ENCODE measurements at places on chromosomes 11 and 22. TPM values are rescaled to one million over a fixed set of nuclear protein-coding genes. Genes with fewer than 3 reads are reported as not detected.

- DNase-seq, result no peak
Observed at GRCh38 chr11:7251487-7251835, 243 bp upstream of the SYT9 start.

- DNase-seq, result no peak
Observed at GRCh38 chr22:40020956-40021355, 26.2 kb downstream of the FAM83F start.

DNA sequence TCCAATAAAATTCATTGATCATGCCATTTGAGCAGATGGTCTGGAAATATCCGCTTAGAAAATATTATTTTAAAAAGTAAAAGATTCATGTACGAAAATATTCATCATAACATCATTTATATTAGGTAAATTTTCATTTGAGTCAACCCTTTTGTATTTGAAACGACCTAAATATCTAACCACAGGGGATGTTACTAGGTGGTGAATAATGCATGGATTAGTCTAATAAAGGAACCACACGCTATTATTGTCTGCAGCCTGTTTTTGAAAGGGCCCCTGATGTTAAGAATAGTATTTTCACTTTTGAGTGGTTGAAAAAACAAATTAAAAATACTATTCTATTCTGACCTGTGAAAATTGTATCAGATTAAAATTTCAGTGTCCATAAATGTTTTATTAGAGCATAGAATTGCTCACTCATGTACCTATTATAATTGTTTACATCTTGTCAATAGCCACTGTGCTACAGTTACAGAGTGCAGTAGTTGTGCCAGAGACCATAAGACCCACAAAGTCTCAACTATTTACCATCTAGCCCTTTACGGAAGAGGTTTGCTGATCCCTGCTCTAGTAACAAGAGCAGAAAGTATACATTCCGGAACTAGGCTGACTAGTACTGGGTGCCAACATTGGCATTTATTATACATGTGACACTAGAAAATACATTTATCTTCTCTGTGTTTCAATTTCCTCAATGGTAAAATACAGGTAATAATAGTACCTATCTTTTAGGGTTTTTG lies 176.1 kb downstream of the LRRC4C start:
- no peak for DNase-seq

The OR51B6 gene
- not detected for total RNA-seq

- DNase-seq, result no peak
Observed at GRCh38 chr11:127649958-127650357, 649.4 kb upstream of the KIRREL3 start.

GRCh38 chr22:38940811-38941384 lies 16.5 kb upstream of the APOBEC3A start:
- no peak for DNase-seq

DNA sequence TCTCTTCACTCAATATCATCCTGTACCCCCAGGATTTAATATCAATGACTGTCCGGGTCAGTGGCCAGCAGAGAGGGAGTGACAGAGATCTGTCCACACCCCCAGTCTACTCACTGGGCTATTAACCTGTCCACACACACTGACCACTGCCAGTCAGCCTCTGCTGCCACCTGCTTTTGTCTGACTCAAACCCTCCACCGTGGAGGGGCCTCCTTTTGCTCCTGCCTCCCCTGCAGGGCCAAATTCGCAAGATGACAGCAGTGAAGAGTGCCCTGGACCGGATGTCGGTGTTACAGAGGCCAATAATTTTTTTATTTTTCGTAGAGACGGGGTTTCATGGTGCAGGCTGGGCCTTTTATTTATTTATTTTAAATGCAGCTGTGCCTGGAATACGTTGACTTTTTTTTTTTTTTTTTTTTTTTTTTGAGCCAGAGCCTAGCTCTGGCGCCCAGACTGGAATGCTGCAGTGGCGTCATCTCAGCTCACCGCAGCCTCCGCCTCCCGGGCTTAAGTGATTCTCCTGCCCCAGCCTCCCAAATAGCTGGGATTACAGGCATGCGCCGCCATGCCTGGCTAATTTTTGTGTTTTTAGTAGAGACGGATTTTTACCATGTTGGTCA lies 5.1 kb downstream of the PDXP start:
- DNase-seq, result no peak

The C22orf31 gene
- total RNA-seq, result not detected

The IGSF22 gene
- not detected for total RNA-seq

The CCDC116 gene
- total RNA-seq, result not detected

GRCh38 chr11:92137747-92138146 lies 86.9 kb upstream of the FAT3 start:
- no peak for DNase-seq
